ENCODE measurements at places on chromosomes 2 and 18.
A peak's percentile ranks its signal among the peaks of the same experiment; 100 is the strongest.

DNA sequence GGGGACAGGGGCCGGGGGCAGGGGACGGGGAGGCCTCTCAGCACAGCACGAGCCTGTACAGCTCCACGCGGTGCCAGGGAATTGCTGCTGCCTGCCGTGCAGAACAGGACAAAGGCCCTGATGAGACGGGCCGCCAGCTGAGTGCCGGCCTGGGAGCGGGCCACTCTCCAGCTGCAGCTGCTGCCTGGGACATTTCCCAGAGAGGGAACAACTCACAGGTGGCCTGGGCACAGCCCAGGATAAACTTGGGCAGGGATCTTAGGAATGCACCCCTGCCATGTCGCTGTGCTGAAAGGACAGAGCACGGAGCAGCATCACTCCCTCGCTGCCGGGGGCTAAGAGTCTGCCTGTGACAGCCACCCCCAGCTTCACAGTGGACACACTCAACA is 38.8 kb downstream of the CENPO start:
- peak; percentile 35 for DNase-seq

DNA sequence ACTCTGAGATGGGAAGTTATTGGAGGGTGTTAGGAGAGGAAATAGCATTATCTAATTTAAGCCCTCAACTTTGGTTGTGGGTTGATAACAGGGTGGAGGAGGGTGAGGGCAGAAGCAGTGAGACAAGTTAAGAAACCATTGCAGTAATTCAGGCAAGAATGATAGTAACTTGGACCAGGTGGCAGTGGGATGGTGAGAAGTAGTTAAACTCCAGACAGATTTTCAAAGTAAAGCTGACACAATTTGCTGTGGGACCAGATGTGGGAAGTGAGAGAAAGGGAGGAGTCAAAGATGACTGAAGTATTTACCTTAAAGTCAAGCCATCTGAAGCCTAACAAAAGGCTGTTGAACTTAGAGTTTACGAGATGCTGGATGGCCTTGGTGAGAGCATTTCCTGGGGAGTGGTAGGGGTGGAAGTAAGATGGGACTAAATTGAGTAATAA is 163.2 kb upstream of the KLF7 start:
- DNase-seq, result no peak

DNA sequence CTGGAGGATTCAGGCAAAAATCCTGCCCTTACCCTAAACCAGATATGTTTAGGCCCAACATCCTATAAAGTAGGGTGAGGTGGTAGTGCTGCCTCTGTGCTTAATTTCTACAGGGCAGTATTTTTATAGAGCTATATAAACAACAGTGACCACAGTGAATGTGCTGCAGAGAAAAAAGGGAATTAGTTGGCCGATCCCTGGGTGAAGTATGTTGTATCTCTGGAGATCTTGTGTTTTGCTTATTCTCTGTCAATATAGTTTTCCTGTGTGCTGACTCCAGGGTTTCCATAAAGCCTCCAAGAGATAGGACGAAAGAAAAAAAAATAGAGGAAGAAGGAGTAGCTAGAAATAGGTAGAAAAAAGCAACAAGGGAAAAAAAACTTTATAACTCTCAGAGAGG is 88.9 kb upstream of the THOC1 start:
- no peak for DNase-seq

- peak; percentile 43 for DNase-seq
These were observed at the start of gene DYSF for GRCh38 chr2:71453404-71454220. DYSF (plus strand) TSS chr2:71453561.

- DNase-seq, result peak; percentile 90
These were observed 345.2 kb upstream of the SLC8A1 start for GRCh38 chr2:40797120-40797519.

DNA sequence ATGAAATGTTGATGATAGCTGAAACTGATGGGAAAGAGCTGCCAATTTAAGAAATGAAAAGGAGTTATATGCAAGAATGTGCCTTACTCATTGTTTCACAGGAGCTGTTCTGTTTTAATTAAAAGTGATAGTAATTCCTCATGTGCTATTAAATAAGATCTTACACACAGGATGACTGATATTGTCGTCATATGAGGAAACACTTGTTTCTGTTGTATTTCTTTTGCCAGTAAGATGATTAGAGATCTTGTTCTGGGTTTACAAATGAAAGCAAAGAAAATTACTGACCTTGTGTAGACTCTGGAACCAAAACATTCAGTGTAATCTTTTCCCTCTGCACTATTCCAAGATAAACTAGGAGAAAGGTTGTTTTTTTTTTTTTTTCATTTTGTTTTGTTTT is 123.6 kb downstream of the MAP3K20 start:
- DNase-seq, result no peak

GRCh38 chr2:30161929-30162706 is 15.3 kb downstream of the YPEL5 start:
- no peak for DNase-seq

GRCh38 chr2:145740302-145740701 is 1220.4 kb upstream of the ZEB2 start:
- DNase-seq, result no peak

GRCh38 chr2:235658351-235659174 is 164.7 kb downstream of the AGAP1 start:
- DNase-seq, result peak; percentile 46

Measured in small intestine (tissue), 16 donors.